Left lung (tissue), 14 donors: ENCODE measurements at places on chromosomes 3 and 15. TPM values are rescaled to one million over a fixed set of nuclear protein-coding genes. Genes with fewer than 3 reads are reported as not detected.

GRCh38 chr15:66842710-66843441, 140.8 kb downstream of the SMAD6 start:
- H3K27ac ChIP-seq = peak overlapping the region; percentile 91
- H3K36me3 ChIP-seq = no peaks in the 10 kb centered on the region
- no peaks in the 10 kb centered on the region for H3K27me3 ChIP-seq
- H3K4me3 ChIP-seq = peak overlapping the region; percentile 42

DNA sequence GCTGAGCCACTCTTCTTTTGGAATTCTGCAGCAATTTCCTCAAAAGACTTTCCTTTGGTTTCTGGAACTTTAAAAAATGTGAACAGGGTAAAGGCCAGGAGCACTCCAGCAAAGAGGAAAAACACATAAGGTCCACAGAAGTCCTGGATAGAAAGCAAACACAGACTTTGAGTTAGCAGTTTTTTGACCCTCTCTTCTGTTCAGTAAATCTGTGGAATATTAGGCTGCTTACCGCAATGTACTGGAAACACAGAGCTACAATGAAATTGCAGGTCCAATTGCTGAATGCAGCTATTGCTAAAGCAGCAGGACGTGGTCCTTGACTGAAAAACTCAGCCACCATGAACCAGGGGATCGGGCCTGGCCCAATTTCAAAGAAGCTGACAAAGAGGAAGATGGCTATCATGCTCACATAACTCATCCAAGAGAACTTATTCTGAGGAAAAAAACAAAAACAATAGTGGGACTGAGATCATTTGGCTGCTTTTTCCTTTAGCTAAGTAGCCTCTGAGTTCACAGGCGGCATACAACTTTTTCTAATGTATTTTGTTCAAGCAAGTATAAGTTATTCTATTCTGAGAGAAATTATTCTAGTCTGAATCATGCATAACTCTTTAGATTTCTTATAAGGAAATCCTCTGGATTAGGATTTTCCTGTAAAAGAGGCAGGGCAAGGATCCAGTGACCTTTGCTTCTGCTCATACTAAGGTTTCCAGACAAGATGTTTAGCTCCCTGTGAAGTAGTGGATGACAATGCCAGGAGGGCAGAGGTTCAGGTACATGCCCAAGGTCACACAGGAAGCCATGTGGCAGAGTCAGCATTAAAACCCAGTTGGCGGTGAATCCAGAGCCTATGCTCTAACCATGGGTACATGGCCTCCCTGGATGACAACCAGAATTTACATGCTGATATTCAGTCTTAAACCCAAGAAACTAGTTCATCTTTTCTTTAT, 28.3 kb downstream of the SLC2A2 start:
- DNase-seq = no peak
- no peaks in the 10 kb centered on the region for H3K36me3 ChIP-seq
- H3K4me3 ChIP-seq = no peak overlapping the region

DNA sequence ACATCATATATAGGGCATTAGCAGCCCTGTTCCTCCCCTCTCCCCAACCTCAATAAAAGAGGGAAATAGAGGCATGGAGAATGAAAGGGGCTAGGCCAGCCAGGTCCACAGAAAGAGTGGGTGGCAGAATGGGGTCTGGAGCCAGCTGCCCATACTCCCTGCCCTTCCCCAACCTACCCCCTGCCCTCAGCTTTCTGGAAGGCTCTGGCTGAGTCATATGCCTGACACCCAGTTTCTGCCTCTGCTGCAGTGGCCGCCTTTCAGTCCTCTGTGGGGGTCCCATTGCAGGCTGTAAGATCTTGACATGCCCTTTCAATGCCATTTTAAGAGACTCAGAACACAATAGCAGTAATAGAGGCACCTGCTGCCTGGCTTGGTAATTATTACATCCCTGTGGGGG, 95.7 kb downstream of the LINGO1 start:
- H3K4me3 ChIP-seq = no peak overlapping the region
- H3K36me3 ChIP-seq = no peaks in the 10 kb centered on the region
- DNase-seq = no peak
- peaks cover 7% of the 10 kb centered on the region for H3K4me1 ChIP-seq
- H3K27ac ChIP-seq = no peak overlapping the region

The NLGN1 gene
- 4.3 TPM for total RNA-seq

DNA sequence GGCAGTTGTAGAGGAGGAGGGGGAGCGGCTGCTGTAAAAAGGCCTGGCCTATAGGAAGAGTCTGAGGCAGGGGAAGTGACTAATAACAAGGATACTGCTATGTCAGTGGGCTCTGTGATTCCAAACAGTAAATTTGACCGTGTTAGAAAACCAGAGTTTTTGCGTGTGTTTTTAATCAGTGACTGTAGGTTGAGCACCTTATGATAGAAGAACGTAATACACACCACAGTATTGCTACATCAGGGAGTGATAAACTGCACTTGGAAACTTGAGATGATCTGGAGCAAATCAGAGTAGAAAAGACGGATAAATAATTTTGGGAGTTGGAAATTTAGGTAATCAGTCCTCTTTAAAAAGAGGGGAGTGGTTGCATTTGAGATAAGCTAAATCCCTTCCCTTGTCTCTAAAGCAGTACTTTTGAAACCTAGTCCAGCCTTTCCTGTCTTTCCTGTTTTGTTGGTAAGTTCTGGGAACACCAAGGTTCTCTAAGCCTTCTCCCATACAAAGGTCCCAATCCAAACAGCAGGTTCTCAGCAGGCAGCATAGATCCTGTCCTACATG, 130.5 kb upstream of the NR2E3 start:
- H3K27ac ChIP-seq = no peak overlapping the region
- H3K4me1 ChIP-seq = peaks cover 3% of the 10 kb centered on the region
- DNase-seq = no peak
- no peak overlapping the region for H3K4me3 ChIP-seq
- no peaks in the 10 kb centered on the region for H3K36me3 ChIP-seq

DNA sequence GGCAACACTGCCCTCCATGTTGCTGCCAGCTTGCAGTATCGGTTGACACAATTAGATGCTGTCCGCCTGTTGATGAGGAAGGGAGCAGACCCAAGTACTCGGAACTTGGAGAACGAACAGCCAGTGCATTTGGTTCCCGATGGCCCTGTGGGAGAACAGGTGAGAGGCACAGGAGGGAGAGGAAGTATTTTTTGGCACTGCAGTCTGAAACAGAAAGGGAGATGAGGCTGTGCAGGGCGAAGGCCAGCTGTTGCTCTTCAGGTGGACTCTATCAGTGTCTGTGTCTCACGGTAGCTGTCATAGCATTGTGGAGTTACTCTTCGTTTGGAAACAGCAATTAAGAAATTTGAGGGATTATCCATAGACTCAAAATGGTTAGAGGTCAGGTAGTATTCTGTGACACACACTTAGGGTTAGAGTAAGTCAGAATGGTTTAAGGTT, 8.0 kb downstream of the NFKBIZ start:
- no peaks in the 10 kb centered on the region for H3K4me1 ChIP-seq
- H3K27me3 ChIP-seq = no peaks in the 10 kb centered on the region
- no peak overlapping the region for H3K27ac ChIP-seq
- H3K36me3 ChIP-seq = peaks cover 29% of the 10 kb centered on the region

DNA sequence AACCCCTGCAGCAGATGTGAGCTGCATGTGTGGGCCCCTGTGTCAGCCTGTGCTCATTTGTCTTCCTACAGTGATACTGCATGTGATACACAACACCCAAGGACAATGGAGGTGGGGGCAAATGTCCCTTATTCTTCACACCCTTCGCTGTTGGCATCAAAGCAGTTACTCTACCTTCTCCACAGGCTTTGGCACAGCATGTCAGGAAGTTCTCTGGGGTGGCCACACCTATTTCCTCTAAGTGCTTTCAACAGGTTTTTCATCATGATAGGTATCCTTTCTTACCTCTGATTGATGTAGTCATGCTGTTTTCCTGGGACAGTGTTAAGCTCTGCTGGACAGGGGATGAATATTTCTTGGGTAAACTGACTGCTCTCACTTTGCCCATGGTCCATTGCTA, 29.5 kb downstream of the ZNF662 start:
- H3K4me3 ChIP-seq = no peak overlapping the region
- no peaks in the 10 kb centered on the region for H3K4me1 ChIP-seq
- peaks cover 8% of the 10 kb centered on the region for H3K27me3 ChIP-seq
- no peaks in the 10 kb centered on the region for H3K36me3 ChIP-seq

The SLC28A1 gene
- total RNA-seq = not detected

- H3K4me3 ChIP-seq = no peak overlapping the region
- H3K27me3 ChIP-seq = no peaks in the 10 kb centered on the region
- no peaks in the 10 kb centered on the region for H3K4me1 ChIP-seq
- no peaks in the 10 kb centered on the region for H3K36me3 ChIP-seq
- H3K27ac ChIP-seq = peak overlapping the region; percentile 33
Observed at GRCh38 chr15:60679256-60679655, 200.3 kb upstream of the ICE2 start.

The SCN11A gene
- 0.13 TPM for total RNA-seq

DNA sequence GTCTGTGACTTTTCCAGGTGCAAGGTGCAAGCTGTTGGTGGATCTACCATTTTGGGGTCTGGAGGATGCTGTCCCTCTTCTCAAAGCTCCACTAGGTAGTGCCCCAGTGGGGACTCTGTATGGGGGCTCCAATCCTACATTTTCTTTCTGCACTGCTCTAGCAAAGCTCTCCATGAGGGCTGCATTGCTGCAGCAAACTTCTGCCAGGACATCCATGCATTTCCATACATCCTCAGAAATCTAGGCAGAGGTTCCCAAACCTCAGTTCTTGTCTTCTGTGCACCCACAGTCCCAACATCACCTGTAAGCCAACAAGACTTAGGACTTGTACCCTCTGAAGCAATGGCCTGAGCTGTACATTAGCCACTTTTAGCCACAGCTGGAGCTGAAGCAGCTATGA, 694.5 kb upstream of the BCHE start:
- H3K4me1 ChIP-seq = no peaks in the 10 kb centered on the region
- no peaks in the 10 kb centered on the region for H3K27me3 ChIP-seq
- H3K36me3 ChIP-seq = no peaks in the 10 kb centered on the region
- no peak overlapping the region for H3K27ac ChIP-seq
- no peak for DNase-seq

GRCh38 chr3:185317674-185318073, 45.3 kb upstream of the MAP3K13 start:
- H3K4me1 ChIP-seq = peaks cover 4% of the 10 kb centered on the region
- no peaks in the 10 kb centered on the region for H3K36me3 ChIP-seq
- no peaks in the 10 kb centered on the region for H3K27me3 ChIP-seq
- no peak overlapping the region for H3K4me3 ChIP-seq

DNA sequence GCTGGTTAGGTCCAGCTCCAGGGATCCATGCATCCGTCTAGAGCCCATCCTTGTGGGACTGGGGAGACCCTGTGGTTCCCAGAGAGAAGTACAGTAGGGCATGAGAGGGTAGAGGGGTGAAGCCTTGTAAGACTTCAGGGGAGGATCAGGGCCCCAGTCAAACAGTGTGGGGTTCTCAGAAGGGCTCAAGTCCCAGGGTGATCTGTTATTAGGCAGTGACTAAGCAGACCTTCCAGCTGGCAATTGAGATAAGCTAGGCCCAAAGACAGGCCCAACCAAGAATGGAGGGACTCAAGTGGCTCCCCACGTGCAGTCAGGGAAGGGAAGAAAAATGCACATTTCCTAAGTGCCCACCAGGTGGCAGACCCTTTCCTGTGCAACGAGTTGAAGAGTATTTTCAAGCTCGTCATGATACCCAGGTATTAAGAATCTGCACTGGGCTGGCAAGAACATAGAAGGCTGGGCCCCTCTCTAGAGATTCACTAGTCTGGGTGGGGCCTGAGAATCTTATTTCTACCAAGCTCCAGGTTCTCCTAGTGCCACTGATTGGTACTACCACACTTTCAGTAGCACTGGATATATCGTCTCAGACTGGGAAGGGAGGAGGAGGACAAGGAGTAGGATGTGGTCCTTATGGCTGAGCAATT, 240.8 kb downstream of the NR1D2 start:
- no peaks in the 10 kb centered on the region for H3K4me1 ChIP-seq
- no peak overlapping the region for H3K4me3 ChIP-seq
- H3K27me3 ChIP-seq = no peaks in the 10 kb centered on the region

The EIF4E3 gene
- 34.8 TPM for total RNA-seq

- H3K4me3 ChIP-seq = no peak overlapping the region
- no peak overlapping the region for H3K27ac ChIP-seq
- H3K36me3 ChIP-seq = no peaks in the 10 kb centered on the region
- DNase-seq = no peak
- no peaks in the 10 kb centered on the region for H3K27me3 ChIP-seq
- H3K4me1 ChIP-seq = no peaks in the 10 kb centered on the region
Observed at GRCh38 chr3:57706462-57706861, 13.6 kb upstream of the DENND6A start.

DNA sequence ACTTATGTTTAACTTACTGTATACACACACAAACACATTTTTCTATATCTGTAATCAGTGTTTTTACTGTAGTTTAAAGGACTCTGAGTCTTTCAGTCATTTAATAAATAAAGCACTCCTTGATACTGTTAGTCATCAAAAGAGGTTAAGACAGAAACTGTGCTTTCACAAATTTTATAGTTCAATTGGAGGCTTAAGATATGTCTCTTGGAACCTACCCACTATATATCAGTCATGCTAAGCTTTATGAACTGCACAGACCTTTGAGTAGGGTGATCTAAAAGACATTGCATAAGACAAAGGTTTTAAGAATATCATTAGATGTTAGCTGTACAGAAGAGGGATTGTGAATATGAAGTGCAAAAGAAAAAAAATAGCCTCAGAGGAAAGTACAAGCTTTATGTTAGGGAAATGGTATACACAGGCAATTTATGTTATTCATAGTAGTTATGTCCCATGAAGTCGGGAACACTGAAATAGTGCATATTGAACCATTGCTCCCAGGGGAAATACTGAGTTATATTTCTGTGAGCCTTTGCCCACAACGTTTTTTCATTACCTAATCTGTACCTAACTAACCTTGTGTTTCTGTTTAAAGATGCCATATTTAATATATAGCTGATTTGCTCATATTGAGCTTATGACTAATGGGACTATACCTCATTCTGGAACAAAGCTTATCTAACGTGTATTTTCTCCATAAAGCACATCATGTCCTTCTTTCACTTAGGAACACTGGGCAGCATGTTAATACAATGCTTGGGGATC, 19.7 kb downstream of the CHMP2B start:
- no peaks in the 10 kb centered on the region for H3K27me3 ChIP-seq
- no peak for DNase-seq
- peaks cover 40% of the 10 kb centered on the region for H3K36me3 ChIP-seq
- H3K27ac ChIP-seq = no peak overlapping the region
- no peak overlapping the region for H3K4me3 ChIP-seq

- no peaks in the 10 kb centered on the region for H3K36me3 ChIP-seq
- no peak for DNase-seq
- H3K4me3 ChIP-seq = no peak overlapping the region
- no peak overlapping the region for H3K27ac ChIP-seq
- no peaks in the 10 kb centered on the region for H3K27me3 ChIP-seq
- no peaks in the 10 kb centered on the region for H3K4me1 ChIP-seq
Observed at GRCh38 chr15:39778021-39778420, 4.6 kb downstream of the FSIP1 start.

The GASK1A gene
- 11.3 TPM for total RNA-seq

The TGM4 gene
- not detected for total RNA-seq

GRCh38 chr3:11464356-11464755, 179.4 kb downstream of the VGLL4 start:
- H3K4me3 ChIP-seq = no peak overlapping the region
- DNase-seq = no peak
- no peak overlapping the region for H3K27ac ChIP-seq
- peaks cover 19% of the 10 kb centered on the region for H3K36me3 ChIP-seq
- H3K27me3 ChIP-seq = no peaks in the 10 kb centered on the region

The SLC12A1 gene
- total RNA-seq = not detected

The SCN5A gene
- total RNA-seq = 0.97 TPM
